ENCODE measurements at places on chromosomes 4 and X.

- DNase-seq: no peak
These were observed 149.3 kb downstream of the NWD2 start for GRCh38 chr4:37393889-37394288.

DNA sequence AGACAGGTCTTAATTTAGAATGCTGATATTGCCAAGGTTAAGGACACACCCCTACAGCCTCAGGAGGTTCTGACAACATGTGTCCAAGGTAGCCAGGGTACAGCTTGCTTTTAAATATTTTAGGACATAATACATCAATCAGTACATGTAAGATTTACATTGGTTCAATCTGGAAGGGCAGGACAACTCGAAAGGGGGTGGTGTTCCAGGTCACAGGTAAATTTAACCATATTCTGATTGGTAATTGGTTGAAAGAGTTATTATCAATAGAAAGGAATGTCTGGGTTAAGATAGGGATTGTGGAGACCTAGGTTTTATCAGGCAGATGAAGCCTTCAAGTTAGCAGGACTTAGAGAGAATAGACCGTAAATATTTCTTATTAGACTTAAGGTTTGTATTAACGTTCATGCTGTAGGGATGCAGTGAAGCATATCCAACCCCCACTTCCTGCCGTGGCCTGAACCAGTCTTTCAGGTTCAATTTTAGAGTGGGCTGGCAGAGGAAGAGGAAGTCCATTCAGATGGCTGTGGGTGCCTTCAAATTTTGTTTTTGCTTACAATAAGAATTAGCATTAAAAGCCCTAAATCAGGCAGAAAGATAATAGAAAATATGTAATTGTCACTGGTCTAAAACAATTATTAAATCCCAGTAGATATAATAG lies 136.5 kb upstream of the GALNTL6 start:
- no peak for DNase-seq

DNA sequence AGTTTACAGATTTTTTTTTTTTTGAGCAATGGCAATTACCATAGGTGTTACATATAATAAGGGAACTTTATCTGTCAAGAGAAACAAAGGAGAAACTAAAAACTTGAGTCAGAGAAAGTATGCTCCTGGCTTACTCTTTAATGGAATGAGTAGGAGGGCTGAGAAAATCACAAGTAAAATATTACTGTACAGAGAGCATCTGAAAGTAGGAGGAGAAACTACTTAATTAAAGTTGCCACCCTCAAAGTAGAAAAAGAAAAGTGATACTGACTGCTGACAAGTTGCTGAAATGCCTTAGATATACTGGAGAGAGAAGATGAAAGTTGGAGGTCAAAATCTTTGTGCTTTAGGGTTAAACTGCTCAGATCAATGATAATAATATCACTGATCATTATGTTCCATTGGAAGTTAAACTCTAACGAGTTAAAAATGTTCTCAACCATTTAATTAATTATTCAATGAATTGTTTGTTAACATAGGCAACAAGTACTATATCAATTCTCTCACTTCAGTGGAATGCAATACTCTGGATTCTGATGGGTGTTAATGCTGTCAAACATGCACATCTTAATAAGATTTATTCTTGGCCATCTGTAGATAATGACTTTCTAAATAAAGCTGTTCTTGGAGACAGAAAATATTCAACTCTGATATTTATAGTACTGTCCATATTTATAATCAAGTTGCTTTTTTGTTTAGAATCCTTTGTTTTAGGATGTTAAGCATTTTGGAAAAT lies 61.2 kb upstream of the CAMK2D start:
- no peak for DNase-seq

DNA sequence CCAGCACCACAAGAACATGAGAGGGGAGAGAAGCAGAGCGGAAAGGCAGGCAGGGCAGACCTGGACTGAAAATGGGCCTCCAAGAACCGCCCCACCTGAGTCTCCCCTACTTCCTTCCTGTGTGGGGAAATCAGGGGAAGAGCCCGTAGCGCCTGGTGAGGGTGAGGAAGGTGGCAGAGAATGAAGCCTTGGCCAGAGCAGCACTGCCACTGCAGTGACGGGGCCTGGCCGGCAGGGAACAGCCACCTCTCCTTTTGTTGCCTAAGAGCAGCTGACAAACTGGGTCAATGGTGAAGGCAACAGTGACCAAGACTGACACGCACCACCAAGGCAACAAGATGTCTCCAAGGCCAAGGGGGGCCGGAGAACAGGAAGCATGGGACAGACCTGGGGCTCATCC lies 58.4 kb upstream of the CBR4 start:
- DNase-seq: no peak

DNA sequence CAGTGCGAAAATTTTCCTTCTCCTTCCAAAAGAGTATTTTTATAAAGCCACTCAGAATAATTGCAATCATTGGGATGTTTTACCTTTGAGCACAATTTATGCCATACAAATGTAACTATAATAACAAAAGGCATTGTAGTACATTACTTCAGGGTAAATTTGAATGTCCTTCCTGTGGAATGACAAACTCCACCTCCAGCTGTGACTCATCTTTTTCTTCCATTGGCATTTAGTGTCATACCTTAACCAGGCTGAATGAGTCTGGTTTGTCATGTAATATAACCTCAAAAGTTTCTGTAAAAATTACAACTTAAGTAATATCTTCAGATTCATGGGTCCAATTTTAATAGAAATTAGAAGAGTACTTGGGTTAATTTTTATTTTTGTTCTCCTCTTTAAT lies 93.3 kb downstream of the TMEM47 start:
- DNase-seq: no peak

GRCh38 chr4:189802884-189803283 lies 137.8 kb upstream of the FRG1 start:
- peak; percentile 40 for DNase-seq

DNA sequence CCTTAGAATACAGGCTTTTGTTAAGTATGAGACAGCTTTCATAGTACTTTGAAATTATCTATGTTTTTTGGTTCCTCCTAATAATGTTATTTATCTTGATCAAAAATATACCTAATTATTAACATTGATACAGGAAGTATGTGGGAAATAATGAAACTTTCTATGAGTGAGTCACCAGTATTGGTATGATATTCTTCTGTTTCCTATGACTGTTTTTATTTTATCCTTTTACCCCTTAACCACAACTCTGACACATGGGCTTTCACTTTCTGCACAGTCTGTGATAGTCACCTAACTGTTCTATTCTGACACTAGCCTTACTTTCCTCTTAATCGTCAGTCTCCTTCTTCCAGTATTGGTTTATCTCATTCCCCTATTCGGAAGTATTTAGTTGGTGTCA lies 4.7 kb downstream of the THAP9 start:
- no peak for DNase-seq

DNA sequence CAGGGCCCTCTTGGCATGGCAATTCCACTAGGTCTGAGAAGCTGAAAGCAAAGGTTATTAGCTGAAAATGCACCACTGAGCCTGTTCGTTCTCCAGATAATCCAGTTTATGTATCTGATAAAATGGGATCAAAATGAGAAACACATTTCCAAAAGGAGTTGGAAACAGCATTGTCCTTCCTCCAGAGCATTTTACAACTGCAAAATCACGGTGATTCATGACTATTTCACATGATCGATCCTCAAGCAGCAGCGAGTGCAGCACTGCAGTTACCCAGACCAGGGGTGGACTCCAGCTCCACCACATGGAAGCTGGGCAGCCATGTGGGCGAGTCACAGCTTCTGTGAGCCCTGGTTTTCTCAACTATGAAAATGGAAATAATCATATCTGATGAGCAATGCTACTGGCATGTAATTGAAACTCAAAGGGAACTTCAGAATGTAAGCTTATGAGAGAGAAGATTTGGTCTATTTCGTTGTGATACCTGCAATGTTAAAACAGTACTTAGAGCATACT lies 78.7 kb upstream of the MSX1 start:
- DNase-seq: peak; percentile 69

- no peak for DNase-seq
These were observed 1682.7 kb upstream of the AGA start for GRCh38 chr4:179124957-179125356.

DNA sequence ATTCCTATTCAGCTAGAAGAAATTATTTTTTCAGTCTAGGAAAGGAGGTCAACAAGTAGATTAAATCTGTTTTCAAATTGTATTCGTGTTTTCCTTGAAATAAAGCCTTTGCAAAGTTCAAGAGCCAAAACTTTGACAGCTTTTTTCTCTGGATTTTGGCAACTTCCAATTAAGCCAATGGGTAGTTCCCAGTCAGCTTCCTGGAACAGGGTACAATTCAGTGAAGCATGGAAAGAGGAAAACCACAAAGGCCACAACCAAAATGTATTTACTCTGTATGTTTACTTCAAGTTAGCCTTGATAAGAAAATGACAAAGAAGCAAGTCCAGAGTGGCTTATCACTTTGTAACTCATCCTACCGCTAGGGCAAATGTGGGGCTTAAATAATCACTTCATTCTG lies 188.6 kb downstream of the COMMD8 start:
- DNase-seq: no peak

- no peak for DNase-seq
These were observed 65.9 kb downstream of the DIPK2B start for GRCh38 chrX:45134775-45135174.

DNA sequence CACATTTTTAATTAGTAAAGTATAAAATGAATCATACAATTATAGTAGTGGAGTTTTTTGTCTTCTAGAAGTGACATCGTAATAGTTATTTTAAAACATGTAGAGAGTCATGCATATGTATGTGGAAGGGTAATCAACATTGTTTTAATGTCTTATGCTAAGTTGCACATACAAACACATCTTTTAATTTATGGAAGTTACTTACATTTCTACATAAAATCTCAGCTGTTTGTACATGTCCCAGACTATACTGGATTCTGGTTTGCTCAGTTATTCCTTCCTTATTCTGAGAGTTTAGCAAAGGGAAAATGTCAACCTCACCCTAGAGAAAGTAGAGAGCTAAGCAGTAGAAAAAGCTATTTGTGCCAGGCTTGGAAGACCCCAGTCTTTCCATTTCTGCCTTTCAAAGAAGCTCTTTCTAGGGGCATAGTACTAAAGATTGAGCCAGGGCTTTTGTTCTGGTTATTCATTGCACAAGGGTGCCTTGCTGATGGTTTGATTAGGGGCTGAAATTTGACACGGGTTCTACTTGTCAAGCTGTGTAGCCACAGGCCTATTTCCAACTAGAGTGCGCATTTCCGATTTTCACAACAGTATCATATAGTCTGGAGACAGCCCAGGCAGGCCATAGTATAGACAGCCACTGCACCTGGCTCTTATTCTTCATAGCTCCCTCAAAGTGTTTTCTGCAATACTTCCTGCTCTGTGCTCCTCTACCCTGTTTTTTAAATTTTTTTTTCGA lies 106.3 kb downstream of the RPA4 start:
- no peak for DNase-seq

DNA sequence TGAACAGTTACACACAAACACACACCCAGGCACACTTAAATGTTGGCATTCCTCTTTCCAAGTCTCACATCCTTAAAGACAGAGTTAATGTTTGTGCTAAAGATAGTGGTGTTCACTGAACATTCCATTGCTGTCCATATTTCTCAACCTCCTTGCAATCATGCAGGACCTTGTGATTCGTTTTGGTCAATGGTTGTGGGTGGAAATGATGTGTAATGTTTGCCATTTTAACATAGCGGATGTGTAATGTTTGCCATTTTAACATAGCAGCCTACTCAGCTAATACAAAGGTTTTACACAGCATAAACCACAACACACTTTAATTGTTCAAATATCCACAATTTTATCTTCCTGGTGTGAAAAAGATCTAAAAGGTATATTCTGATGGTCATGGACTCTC lies 93.9 kb downstream of the CEP44 start:
- DNase-seq: no peak

DNA sequence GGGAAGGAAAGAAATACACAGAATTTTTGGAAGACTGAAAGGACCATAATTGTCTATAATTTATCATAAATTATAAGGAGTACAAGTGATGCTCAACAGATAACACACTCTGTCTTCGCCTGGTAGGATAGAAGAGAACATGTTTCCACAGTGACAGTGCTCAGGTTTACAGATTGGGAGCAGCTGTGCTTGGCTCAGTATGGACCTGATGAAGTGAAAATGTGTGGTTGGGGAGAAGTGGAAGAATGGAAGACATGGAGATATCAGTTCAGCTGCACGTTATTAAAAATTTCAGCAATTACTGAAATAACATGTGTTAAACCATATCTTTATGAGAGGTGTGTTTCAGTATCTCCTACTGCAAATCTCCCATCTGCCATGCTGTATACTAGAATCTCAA lies 90.6 kb downstream of the TLL1 start:
- no peak for DNase-seq

DNA sequence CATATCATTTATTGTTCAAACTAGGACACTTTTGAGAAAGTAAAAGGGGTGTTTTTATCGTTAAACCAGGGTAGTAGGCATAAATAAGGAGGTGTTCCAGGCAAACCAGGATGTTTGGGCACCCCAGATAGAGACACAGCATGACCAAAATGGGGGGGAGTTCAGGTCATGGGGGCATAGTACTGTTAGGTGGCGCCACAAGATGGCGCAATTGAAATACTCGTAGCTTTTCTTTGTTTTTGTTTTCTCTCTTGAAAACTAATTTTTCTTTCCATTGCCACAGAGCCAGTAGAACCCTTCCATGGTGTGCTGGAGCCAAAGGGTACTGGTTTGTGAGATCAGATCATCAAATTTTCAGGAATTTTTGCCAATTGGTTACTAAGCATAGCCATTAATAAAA lies 283.4 kb downstream of the BCOR start:
- DNase-seq: no peak

DNA sequence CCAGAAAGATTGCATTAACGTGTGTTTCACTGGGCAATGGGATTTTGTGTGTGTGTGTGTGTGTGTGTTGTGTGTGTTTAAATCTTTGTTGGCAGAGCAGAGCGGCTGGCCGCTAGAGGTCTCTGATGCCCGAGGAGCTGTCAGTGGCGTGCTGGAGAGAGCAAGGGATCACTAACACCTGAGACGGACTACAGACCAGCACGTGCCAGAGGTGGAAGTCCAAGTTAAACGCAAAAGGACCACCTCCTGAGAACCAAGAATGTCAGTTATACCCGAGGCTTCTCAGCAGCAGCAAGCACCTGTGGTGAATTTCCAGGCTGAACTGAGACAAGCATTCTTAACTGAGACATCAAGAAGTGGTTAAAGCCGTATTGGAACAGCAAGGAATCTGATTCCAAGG lies 9.0 kb upstream of the SLC25A14 start:
- DNase-seq: peak; percentile 63

GRCh38 chr4:44256414-44256813 lies 192.2 kb downstream of the KCTD8 start:
- DNase-seq: no peak

Measured in SK-N-SH (cell line).